ENCODE measurements at places on chromosomes 3 and 15.

DNA sequence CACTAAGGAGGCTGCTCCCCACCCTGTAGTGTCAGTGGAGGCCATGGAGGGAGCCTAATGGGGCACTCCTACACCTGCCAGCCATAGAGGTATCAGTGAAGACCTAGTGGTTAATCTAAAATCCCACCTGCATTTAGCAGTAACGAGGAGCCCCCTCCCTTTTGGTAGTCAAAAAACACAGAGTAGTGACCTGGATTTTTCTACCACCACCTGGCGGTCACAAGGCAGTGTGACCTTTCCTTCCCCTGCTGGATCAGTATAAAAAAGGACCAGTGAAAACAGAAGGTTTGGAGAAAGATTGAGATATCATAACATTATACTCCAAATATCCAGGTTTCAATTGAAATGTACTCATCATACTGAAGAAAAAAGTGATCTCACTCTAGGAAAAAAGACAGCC, 241.2 kb downstream of the PYDC2 start:
- no peak for DNase-seq

DNA sequence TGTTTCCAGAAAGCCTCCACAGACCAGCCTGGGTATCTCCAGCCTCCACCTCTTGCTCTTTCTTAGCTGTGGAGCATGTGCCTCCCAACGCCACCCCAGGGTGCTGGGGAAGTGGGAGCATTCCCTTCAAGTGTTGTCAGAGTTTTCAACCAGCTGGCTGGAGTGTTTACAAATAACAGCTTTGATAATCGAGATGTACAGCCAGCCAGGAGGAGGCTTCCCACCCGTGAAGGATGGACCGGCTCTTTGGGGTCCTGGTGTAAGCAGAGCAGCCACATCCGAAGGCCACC, 8.5 kb upstream of the OXTR start:
- no peak for DNase-seq

DNA sequence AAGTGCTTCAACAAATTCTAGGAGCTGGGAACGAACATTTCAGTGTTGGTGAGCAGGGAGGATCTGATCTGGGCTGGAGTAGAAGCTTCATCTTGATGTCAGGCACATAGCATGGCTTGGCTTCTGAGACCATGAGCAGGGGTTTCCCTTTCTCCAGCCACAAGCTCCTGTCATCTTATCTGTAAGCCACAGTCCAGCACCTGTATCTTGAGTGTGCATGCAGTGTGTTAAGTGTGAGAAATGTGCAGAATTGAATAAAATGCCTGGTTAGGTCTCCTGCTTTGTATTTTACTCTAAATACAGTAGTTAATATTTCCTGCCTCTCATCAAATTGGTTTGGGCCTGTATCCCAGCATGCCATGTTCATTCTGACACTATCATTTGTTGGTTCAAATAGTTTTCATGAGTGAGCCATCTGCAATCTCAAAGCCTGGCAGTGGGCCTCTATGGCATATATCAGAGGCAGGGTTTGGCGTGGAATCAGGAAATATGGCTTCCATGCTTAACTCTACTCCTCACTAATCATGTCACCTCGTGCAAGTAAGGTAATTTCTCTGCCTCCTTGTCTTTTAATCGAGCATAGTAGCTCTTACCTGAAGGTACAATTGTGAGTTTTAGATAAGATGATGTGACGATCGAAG, 43.3 kb downstream of the TLNRD1 start:
- no peak for DNase-seq

DNA sequence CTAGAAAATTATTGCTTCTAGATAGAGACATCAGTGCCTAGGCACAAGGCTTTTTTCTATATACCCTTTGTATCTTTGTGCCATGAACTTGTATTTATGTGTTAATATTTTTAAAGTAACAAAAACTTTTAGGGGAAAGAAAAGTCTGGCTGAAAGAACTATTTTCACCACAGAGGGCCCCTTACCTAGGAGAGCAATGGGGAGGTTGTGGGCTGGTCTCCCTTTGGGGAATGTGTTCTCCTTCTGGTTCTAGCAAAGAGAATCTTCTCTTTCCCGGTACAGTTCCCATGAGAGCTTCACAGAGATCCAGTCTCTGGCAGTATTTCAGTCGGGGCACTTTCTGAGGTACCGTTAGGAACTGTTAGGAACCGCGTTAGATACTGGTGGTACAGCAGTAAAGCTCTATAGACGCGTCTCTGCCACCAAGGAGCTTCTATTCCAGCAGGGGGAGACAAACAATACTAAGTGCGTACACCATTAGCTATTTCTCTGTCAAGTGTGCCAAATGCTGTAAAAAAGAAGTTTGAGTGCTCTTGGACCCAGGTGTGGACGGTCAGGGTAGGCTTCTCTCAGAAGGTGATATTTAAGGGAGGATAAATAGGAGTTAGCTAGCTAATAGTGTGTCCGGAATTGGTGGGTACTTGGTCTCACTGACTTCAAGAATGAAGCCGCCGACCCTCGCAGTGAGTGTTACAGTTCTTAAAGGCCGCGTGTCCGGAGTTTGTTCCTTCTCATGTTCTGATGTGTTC, 4.6 kb upstream of the EPB42 start:
- peak; percentile 57 for DNase-seq

DNA sequence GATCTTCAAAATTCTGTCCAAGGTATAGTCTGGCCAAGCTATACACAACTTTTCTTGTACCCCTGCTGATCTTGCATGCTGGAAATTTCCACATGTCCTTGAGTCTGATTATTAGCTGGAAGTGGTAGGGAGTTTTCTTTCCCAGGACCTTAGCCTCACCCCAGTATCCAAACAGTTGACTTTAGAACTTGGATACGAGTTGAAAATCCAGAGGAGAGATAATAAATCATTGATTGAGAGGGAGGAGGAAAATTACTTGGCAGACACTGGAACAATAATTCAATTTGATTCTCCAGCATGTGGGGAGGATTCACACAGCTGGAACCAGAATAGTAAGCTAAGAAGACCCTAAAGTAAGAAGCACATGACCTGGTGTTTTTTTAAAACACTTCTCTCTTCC, 116.4 kb downstream of the IL5RA start:
- DNase-seq = no peak

DNA sequence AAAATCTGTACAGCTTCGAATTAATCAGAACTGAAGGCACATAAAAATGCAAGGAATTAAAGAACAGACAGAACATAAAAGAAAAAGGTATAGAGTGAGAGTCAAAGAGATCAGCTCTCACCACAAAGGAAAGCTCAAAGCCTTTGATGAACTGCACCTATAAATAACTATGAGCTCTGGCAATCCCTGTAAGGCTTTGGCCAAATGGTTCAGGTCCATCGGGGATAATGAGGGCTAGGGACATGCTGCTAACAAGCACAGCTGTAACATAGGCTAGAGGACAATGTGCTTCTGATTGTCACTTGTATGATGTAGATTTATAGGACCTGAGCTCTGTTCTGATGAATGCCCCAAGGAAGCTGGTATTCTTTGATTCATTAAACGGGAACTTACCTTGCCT, 113.9 kb upstream of the MRPL3 start:
- no peak for DNase-seq

DNA sequence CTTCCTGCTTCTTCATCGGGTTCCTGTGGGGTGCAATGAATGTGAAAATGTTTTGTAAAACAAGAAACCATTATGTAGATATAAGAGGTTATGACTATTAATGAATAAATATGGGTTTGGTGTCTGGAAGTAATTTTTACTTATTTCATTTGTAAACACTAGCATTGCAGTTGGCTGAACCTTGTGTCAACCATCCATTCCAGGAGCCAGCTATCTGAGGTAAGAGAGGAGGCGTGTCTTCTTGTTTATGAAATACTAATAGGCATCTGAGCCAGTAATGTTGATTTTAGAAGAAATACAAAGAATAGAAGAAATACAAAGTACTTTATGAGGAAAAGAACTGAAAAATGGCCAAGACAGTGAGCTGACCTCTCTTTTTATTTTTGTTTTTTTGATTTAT, 187.5 kb downstream of the LPP start:
- no peak for DNase-seq

- no peak for DNase-seq
Measured at GRCh38 chr3:24288496-24289236, 206.0 kb downstream of the THRB start.

DNA sequence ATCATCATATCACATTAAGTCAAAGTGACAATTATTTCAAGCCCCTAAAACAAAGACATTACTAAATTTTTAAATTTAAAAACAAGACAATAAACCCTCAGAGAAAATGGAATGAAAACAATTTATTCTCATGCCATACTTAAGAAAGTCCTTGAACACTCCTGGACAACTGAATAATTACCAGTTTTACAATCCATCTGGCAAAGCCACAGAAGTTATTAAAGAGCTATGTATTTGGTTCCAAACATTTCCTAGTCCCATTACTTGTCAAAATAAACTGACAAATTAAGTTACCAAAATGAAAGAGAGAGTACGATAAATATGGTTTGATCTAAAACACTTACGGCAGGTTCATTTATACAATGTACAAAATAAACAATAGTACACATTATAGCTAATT, 63.2 kb downstream of the LRRFIP2 start:
- DNase-seq = no peak

DNA sequence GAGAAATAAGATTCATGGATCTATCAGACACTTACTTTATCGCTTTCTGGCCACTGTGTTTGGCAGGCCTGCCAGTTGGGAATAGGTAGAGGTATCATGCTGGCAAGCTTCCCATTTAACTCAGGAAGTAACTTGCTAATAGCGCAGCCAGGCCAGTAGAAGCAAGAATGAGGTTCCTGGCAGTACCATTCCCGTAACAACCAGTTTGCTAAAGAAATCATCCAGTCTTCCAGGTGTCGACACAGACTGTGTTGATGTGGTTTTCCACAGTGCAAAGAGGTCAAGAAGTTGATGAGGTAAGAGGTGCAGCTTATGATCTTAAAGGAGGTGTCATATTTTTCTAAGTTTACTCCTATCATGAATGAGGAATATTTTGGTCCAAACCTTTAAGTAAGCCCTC, 46.2 kb downstream of the DPH6 start:
- DNase-seq = peak; percentile 15

- DNase-seq = no peak
Measured at GRCh38 chr15:85755471-85755870, 39.3 kb downstream of the KLHL25 start.

DNA sequence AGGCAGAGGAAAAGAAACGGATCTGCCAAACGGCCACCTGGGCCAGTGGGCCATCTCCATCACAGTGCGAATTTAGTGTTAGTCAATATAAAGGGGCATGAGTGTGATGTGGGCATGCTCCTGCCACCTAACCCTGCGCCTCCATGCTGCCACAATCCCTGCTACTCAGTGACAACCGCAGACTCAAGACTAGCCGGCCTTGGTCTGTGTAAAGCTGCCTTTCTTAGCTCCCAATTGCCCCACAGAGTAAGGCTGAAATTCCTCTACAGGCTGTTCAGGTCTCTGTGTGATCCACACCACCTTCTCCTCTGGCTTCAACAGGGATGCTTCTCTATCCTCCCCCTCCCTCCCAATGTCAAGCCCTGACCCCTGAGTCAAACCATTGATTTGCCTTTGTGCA, 269.7 kb downstream of the XXYLT1 start:
- DNase-seq = no peak

DNA sequence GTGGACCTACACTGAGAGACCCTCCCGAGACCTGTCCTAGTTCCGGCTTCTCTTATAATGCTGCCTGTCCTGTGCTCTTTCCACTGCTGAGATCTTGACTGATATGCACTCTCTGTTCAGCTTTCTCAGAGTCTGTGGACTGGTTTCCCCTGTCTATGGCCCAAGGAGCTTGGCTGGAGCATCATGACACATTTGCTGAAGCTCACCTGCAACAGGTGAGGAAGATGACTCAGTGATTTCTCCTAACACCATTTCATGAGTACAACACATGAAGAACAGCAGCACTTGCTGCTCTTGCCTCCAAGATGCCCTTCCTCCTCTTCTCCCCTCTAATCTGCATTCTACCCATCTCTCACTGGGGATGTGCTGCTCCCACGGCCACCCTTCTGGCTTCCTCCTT, 92.1 kb downstream of the DUT start:
- no peak for DNase-seq

- no peak for DNase-seq
Measured at GRCh38 chr3:131125684-131126083, 99.0 kb downstream of the NEK11 start.

- DNase-seq = peak; percentile 92
Measured at GRCh38 chr15:87348746-87349145, 907.8 kb downstream of the NTRK3 start.

DNA sequence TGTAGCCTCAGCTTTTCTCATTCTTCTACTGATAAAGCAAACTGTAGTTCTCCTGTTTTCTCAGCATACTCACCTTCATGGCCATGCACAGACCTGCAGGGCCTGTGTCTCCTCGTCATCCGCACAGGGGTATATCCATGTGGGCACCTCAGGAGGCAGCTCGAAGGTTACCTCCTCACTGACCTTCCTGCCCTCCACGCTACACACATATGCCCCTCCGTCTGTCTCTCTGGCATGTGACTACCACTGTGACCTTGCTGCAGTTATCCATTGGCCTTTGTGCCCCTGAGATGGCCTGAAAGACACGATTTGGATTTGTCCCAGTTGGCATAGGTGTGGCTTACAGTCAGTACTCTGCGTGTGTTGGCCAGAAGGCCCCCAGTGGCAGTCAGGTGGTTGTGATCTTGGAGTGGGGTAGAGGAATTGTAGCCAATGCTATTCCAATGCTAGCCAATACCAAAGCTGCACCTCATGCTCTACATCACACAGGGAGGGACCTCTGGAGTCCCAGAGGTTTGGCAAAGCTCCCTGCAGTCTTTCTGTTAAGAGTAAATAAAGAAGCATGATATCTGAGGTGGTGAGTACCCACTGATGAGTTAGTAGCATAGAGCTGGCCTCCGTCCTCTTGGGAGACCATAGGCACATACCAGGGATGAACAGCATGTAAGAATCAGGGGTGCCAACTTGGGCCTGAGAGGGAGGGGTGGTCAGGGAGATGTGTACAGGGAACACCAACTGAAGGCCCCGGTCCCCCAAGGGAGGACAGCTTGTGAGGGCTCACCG, 143.4 kb downstream of the EEFSEC start:
- DNase-seq = no peak

DNA sequence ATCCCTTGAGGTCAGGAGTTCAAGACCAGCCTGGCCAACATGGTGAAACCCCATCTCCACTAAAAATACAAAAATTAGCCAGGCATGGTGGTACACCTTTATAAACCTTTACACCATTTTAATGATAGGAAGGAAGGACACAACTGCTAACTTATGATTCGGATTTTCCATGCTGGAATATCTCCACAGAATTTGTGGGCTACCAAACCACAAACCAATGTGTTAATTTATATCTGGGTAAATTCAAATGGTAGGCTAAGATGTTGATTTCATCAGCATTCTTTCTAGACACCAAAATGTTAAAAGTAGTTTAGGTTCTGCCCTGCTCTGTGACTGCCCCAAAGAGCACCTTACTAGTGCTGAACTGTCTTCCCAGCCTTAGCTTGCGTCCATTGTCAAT, 72.8 kb downstream of the POLQ start:
- DNase-seq = no peak

DNA sequence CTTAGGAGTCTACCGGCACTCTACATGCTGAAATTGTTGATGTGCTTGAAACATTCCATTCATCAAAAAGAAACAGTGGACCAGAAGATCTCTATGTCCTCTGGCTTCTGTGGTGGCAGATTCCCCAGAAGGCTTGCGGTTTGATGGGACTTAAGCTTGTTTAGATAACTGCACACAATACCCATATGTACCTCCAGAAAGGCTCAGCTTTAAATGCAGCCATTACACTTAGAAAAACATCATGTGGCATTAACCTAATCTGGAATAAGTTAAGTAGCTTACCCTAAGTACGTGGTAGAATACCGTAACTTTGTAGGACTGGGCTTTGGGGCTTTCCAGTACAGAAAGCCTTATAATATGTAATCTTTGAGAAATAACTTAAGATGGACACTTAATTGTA, 187.3 kb downstream of the RBMS3 start:
- peak; percentile 79 for DNase-seq

GRCh38 chr15:78102211-78102610, 9.8 kb downstream of the SH2D7 start:
- no peak for DNase-seq

Data from amniotic epithelial cell (primary cell).